ENCODE measurements at places on chromosomes 2 and 18. TPM values are rescaled to one million over a fixed set of nuclear protein-coding genes. Genes with fewer than 3 reads are reported as not detected.

DNA sequence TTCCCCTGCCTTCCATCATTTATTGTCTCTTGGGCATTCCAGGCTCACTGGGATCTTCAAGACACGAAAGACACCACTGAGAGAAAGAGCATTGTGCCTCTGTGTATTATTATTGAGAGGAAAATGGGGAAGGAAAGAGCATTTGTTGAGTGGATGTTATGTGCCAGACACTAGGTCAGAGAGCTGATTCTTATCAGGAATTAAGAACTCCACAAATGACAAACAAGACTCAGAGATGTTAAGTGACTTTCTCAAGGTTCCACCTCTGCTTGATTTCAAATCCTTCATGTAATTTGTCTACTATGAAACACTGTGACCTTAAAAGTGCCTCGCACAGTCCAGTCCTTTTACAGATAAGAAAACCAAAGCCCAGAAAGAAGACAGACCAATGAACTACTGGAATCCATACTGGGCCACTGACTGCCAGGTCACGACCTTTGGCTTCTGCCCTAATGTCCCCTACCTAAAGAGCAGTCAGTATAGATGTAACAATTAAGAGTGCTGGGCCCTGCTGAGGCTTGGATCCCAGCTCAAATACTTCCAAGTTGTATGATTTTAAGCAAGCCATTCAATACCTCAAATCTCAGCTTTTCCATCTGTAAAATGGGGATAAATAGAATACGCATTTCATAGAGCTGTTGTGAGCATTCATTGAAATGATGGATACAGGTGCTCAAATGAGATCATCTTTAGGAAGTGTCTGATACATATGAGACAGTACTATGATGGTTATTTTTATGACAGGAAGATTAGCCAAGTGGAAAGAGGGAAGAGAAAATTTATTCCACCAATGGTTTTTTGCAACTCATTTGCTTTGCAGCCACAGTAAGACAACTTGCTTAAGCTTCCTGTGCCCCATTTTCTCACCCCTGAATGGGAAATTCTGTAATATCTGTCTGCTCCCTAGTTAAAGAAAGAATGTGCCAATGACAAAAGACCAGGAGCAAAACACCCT is 10.9 kb downstream of the KLF7 start:
- no peaks in the 10 kb centered on the region for H3K4me1 ChIP-seq
- no peak overlapping the region for H3K27ac ChIP-seq

GRCh38 chr18:12005538-12006487 is 24.5 kb downstream of the IMPA2 start:
- no peak overlapping the region for H3K27ac ChIP-seq
- H3K4me1 ChIP-seq, result peaks cover 10% of the 10 kb centered on the region
- peaks cover 1% of the 10 kb centered on the region for H3K36me3 ChIP-seq
- no peak for DNase-seq

- H3K36me3 ChIP-seq, result no peaks in the 10 kb centered on the region
- no peaks in the 10 kb centered on the region for H3K27me3 ChIP-seq
- no peak overlapping the region for H3K27ac ChIP-seq
- H3K4me3 ChIP-seq, result no peak overlapping the region
- no peak for DNase-seq
These were observed 99.8 kb downstream of the UXS1 start for GRCh38 chr2:106094131-106094841.

GRCh38 chr2:5915881-5916310 is 223.7 kb downstream of the SOX11 start:
- H3K27ac ChIP-seq, result no peak overlapping the region
- no peak overlapping the region for H3K4me3 ChIP-seq
- no peaks in the 10 kb centered on the region for H3K27me3 ChIP-seq
- no peaks in the 10 kb centered on the region for H3K36me3 ChIP-seq

DNA sequence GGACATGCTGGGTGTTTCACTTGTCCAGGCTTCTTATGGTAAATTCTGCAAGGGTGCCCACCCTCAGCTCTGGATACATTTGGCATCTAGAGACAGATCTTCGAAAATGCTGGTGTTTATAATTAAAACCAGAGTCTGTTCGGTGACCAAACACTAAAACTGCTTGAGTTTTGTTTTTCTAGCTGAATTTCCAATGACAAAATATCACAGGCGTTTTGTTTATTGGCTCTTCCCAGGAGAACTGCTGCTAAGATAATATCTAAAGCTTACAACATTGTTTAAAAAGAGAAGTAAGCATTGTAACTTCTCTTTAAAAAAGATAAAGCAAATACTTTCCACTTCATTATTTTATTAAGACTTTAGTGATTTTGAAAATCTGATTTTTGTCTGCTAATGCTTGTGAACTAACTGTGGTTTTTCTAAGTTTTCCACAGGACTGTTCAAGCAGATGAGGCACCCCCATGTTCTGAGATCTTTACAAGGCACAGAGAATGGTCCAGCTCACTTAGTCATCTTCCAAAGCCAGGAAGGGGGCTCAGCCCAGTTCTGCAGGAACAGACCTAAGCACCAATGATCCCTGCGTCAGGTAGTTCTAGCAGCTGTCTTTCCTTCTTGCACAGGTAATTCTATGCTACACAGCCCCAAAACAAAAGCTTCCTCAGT is 94.8 kb upstream of the LTBP1 start:
- no peak overlapping the region for H3K27ac ChIP-seq
- no peaks in the 10 kb centered on the region for H3K4me1 ChIP-seq
- H3K36me3 ChIP-seq, result no peaks in the 10 kb centered on the region
- H3K4me3 ChIP-seq, result no peak overlapping the region
- DNase-seq, result no peak

GRCh38 chr2:13560322-13560721 is 843.6 kb downstream of the TRIB2 start:
- H3K36me3 ChIP-seq, result no peaks in the 10 kb centered on the region
- no peak for DNase-seq
- no peak overlapping the region for H3K27ac ChIP-seq
- H3K4me1 ChIP-seq, result peaks cover 27% of the 10 kb centered on the region
- H3K4me3 ChIP-seq, result no peak overlapping the region

- DNase-seq, result no peak
- no peak overlapping the region for H3K27ac ChIP-seq
- no peaks in the 10 kb centered on the region for H3K36me3 ChIP-seq
- H3K27me3 ChIP-seq, result no peaks in the 10 kb centered on the region
- no peak overlapping the region for H3K4me3 ChIP-seq
These were observed 891.3 kb upstream of the SLC39A10 start for GRCh38 chr2:194765723-194766122.

GRCh38 chr2:84152462-84152861 is 306.6 kb downstream of the SUCLG1 start:
- no peaks in the 10 kb centered on the region for H3K27me3 ChIP-seq
- H3K27ac ChIP-seq, result no peak overlapping the region
- DNase-seq, result no peak
- no peaks in the 10 kb centered on the region for H3K4me1 ChIP-seq
- H3K4me3 ChIP-seq, result no peak overlapping the region

GRCh38 chr2:3279236-3279960 is 98.2 kb downstream of the EIPR1 start:
- H3K4me1 ChIP-seq, result no peaks in the 10 kb centered on the region
- H3K27ac ChIP-seq, result no peak overlapping the region
- DNase-seq, result no peak
- no peaks in the 10 kb centered on the region for H3K27me3 ChIP-seq

GRCh38 chr2:99987160-99987559 is 155.2 kb downstream of the AFF3 start:
- no peaks in the 10 kb centered on the region for H3K4me1 ChIP-seq
- H3K27ac ChIP-seq, result no peak overlapping the region
- no peak for DNase-seq
- H3K36me3 ChIP-seq, result no peaks in the 10 kb centered on the region
- no peak overlapping the region for H3K4me3 ChIP-seq
- no peaks in the 10 kb centered on the region for H3K27me3 ChIP-seq

GRCh38 chr2:156332534-156333273 is at the start of gene NR4A2:
NR4A2 (minus strand) TSS chr2:156332721; CDS start chr2:156330186, 2,535 bp downstream.
- peak within 1 kb of the TSS; percentile 97 for H3K27ac ChIP-seq
- no peaks in the 10 kb centered on the region for H3K36me3 ChIP-seq
- peak; percentile 84 for DNase-seq
- H3K4me1 ChIP-seq, result no peaks in the 10 kb centered on the region
- peak within 1 kb of the TSS; percentile 61 for H3K4me3 ChIP-seq

DNA sequence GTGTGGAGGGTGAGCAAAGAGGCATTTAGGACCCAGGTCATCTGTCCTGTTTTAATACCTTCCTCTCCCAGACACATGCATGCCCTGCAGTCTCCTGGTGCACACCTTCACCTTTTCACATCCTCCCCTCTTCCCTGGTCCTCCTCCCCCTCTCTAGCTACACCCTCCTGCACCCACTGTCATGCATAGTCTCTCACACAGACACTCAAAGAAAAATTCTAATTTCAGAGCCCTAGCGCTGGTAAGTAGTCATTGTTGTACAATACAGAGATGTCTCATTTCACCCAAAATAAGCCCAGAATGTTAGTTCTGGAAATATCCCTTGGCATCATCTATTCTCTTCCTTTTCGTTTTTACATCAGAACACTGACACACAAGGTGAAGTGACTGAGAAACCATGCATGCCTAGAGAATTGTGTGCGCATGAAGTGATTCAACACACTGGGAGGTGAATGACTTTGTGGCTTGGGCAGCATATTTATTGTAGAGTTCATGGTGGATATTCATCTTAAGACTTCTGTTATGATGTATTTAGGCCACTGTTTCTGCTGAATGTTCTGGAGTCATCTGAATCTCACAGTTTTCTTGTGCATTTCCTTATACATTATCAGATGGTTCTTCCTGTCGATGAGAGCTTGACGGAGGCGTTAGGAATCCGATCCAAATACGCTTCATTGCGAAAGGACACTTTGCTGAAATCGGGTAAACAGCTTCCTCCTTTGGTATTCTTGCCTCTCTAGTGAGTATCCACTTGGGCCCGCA is 69.9 kb downstream of the COA5 start:
- H3K4me3 ChIP-seq, result no peak overlapping the region
- no peaks in the 10 kb centered on the region for H3K27me3 ChIP-seq
- H3K27ac ChIP-seq, result no peak overlapping the region
- no peak for DNase-seq
- H3K36me3 ChIP-seq, result peaks cover 2% of the 10 kb centered on the region

GRCh38 chr18:59846814-59847490 is 52.8 kb upstream of the PMAIP1 start:
- no peaks in the 10 kb centered on the region for H3K27me3 ChIP-seq
- no peak overlapping the region for H3K27ac ChIP-seq
- no peaks in the 10 kb centered on the region for H3K4me1 ChIP-seq
- H3K36me3 ChIP-seq, result no peaks in the 10 kb centered on the region
- peak; percentile 7 for DNase-seq

DNA sequence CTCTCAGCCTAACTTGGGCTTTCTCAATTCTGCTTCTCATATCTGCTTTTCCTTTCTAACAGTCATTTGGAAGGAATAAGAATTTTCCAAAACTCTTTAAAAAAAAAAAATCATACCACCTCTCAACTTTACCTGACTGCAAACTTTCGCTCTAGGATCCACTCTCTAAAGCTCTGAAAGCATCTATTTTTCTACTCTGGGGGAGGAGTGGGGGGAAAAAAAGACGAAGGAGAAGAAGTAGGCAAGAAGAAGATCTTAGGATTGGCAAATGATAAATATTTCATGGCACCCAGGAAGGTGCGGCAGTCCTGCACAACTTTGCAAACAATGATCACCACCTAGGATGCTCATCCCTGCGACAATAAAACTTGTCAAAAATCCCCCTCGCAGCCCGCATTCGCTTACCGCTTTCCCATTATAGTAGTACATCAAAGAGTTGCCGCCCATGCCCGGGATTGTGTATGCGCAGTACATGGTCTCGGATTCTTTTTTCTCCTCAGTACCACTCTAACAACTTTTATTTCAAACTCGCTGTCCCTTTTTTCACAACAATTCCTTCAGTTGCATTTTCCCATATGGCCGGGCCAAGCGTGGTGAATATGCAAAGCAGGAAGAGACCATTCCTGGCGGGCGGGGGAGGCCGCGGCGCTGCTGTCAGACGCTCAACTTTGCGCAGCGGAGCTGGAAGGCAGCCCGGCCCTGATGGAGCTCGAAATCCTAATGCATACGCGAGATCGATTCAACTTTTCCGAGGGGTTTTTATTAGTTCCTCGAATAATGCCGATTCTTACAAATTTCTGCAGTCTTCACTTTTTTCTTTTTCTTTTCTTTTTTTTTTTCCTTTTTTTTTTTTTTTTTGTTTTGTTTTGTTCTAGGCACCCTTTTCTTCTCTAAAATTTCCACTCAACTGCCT is 266.5 kb downstream of the TCF4 start:
- H3K4me1 ChIP-seq, result peaks cover 4% of the 10 kb centered on the region
- DNase-seq, result peak; percentile 82
- H3K27ac ChIP-seq, result peak overlapping the region; percentile 70
- H3K4me3 ChIP-seq, result peak overlapping the region; percentile 39
- H3K36me3 ChIP-seq, result no peaks in the 10 kb centered on the region

GRCh38 chr2:157256626-157257025 is 879 bp upstream of the GALNT5 start:
- H3K4me1 ChIP-seq, result peaks cover 33% of the 10 kb centered on the region
- no peaks in the 10 kb centered on the region for H3K27me3 ChIP-seq
- no peak for DNase-seq
- H3K36me3 ChIP-seq, result no peaks in the 10 kb centered on the region

DNA sequence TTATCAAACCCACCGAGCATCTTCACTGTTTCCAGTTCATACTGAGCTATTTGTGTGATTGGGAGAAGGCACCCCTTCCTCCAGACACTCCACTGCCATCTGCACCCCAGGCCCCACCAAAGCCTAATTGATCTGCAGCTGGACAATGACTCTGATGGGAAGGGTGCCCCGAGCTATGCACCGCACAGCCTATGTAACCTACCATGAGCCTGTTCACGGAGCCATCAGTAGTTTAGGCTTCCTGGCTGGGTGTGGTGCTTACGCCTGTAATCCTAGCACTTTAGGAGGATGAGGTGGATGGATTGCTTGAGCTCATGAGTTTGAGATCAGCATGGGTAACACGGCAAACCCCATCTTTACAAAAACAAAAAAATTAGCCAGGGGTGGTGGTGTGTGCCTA is 17.8 kb upstream of the ASAP2 start:
- H3K36me3 ChIP-seq, result no peaks in the 10 kb centered on the region
- no peaks in the 10 kb centered on the region for H3K27me3 ChIP-seq
- peaks cover 12% of the 10 kb centered on the region for H3K4me1 ChIP-seq

Gene OSR1
- total RNA-seq, result 3.0 TPM

Gene PDCL3
- total RNA-seq, result 21.1 TPM

Gene EN1
- total RNA-seq, result 0.37 TPM

Gene RNF152
- total RNA-seq, result 2.1 TPM
